ENCODE measurements at places on chromosomes 1 and 21.

GRCh38 chr1:11841245-11842153 lies 6.1 kb downstream of the NPPA start:
- DNase-seq = no peak

DNA sequence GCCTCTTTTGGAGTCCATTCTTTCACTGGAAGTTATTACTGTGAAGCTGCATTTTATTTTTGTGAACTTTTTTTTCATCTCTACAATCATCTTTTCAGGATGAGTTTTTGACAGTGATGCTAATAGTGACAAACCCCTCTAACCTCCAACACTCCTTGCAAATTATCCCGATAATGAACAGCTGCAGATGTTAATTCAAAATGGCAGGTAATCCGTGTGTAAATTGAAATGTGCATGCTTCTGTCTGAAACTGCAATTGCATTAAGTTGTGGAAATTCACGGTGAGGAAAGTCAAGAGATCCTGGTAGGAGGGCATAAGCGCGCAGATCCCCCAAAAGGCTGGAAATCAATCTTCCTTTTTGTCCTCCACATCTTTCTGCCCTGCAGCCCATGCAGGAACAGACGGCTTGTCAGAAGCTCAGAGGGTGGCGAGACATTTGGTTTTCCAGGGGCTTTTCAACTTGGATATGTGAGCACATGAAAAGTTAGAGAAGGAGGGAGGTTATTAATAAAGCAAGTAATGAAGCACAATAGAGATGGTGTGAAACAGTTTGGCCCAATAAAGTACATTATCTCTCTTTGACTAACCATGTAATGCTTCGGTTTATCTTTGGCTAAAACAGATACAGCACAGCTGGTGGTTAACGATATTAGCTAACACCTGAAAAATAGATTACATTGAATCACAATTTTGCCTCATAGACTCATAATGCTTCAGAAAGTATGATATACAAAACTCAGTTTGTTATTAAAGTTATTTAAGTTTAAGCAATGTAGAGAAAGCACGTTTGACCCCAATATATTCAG lies 143.5 kb upstream of the COA6 start:
- DNase-seq = no peak

DNA sequence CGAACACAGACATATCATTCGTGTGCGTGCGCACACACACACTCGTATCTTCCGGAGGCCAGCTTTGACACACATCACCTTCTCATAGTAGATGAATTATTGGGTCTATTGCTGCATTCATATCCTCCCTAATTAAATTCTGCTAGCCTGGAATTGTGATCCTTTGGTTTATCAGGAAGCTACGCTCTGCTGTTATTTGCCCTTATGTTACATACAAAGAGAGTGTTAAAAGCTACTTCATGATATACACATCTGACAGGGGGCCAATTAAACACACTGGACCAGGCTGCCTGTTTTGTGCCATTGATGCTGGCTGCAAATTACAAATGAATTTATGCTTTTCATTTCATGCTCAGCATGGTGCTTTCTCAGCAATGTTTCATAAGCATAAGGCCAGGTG lies 252.0 kb downstream of the RHOU start:
- DNase-seq = no peak

- peak; percentile 97 for DNase-seq
These were observed at the start of gene TIPRL for GRCh38 chr1:168178638-168179437. TIPRL (plus strand) TSS chr1:168178962; CDS start chr1:168179078, 116 bp downstream.

- DNase-seq = no peak
These were observed 14.4 kb downstream of the ANP32E start for GRCh38 chr1:150221552-150221951.

GRCh38 chr1:58749646-58750045 lies 34.2 kb downstream of the JUN start:
- no peak for DNase-seq

- DNase-seq = no peak
These were observed 158.5 kb downstream of the KCNJ6 start for GRCh38 chr21:37757606-37758376.

- DNase-seq = no peak
These were observed 3.0 kb downstream of the HECTD3 start for GRCh38 chr1:45008076-45008475.

DNA sequence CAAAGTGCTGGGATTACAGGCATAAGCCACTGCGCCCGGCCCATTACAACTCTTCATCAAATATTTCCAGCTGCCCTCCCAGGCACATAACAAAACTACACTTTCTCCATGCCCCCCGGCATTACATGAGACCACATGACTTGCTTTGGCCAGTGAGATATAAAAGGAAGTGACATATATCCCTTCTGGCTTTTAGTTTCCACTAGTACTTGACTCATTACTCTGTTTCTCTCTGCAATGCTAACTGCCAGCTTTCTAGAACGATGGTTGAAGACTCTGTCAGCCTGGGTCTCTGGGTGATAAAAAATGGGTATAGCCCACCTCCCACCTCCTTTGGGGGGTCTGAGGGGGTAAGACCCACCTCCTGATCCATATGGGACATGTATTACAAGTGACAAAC lies 24.2 kb downstream of the ABL2 start:
- DNase-seq = no peak

DNA sequence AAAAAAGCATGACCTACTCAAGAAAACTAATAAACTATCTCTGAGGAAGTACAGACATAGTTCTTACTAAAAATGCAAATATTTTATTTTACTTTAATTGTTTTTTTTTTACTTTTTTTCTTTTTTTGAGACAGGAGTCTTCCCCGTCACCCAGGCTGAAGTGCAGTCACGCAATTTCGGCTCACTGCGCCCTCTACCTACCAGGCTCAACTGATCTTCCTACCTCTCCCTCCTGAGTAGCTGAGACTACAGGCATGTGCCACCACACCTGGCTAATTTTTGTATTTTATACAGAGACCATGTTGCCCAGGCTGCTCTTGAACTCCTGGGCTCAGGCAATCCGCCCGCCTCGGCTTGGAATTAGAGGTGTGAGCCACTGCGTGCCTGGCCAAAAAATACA lies 1263.1 kb downstream of the KCNT2 start:
- no peak for DNase-seq

- DNase-seq = peak; percentile 42
These were observed 27.5 kb upstream of the SLC44A3 start for GRCh38 chr1:94792473-94793295.

GRCh38 chr1:20811916-20812315 lies 24.8 kb upstream of the HP1BP3 start:
- no peak for DNase-seq

DNA sequence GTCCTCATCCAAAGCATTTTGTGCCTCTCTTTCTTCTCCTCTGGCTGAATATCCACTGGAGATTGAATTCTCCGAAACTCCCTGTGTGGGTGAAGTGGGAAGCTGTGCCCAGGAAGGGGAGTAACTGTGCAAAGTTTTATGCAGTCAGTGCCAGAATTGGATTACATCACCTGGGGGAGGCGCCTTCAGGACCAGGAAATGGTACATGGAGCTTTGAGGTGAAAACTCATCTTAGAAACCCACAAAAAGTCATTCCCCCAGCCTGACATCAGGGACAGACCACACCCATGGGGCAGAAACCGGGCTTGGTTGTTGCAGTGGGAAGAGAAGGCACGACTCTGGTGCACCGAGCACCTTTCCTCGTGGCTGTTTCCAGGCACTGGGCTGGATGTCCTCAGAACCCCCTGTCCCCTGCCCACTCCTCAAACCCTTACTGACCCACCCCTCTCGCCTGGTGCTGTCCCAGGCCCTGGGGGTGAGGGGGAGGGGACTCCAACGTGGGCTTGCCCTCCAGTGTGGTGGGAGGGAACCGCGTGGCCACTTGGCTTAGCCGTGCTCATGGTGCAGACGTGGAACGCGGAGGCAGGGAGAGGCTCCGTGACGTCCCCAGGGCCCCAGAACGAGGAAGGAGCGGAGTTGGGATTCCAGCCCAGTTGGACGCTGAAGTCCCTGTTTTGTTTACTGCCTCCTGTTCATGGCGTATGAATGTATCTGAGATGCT lies 15.7 kb downstream of the TFF3 start:
- no peak for DNase-seq
